ENCODE measurements at places on chromosomes 4 and X. TPM values are rescaled to one million over a fixed set of nuclear protein-coding genes. Genes with fewer than 3 reads are reported as not detected.

The CSAG1 gene
- 5.1 TPM for total RNA-seq

DNA sequence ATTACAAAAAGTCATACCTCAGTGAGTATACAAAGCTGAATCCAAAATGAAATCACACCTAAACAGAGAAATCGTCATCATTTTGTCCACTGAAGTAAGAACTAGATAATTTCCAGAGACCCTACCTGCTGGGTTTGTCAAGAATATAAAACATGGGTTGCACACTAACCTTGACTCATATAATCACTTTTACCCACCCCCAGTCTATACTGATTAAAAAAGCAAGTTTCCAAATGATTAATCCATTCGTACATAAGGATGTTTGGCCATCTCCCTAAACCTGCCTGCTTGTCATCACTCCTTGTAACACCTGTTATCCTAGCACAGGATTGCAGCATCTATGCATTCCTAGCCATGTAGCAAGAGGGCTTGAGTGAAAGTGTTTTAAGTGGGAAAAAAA is 4.7 kb downstream of the RAP2C start:
- no peak for DNase-seq

- no peak for DNase-seq
Measured at GRCh38 chrX:31061091-31061490, 10.8 kb downstream of the FTHL17 start.

GRCh38 chr4:159445692-159446091 is 342.8 kb downstream of the RAPGEF2 start:
- DNase-seq = no peak

- DNase-seq = no peak
Measured at GRCh38 chr4:61445374-61446063, 245.4 kb downstream of the ADGRL3 start.

- no peak for DNase-seq
Measured at GRCh38 chrX:124033821-124034220, 72.3 kb downstream of the STAG2 start.

The CENPVL1 gene
- total RNA-seq = not detected

The EDA gene
- total RNA-seq = 2.3 TPM

- no peak for DNase-seq
Measured at GRCh38 chr4:177251237-177251636, 58.4 kb upstream of the NEIL3 start.

GRCh38 chr4:3819210-3819919 is 53.2 kb downstream of the ADRA2C start:
- no peak for DNase-seq

The CNKSR2 gene
- total RNA-seq = 1.1 TPM

- no peak for DNase-seq
Measured at GRCh38 chr4:174663216-174663615, 140.9 kb upstream of the HPGD start.

GRCh38 chrX:48498374-48498809 is 10.4 kb upstream of the PORCN start:
- DNase-seq = no peak

The LNX1 gene
- total RNA-seq = 25.7 TPM

DNA sequence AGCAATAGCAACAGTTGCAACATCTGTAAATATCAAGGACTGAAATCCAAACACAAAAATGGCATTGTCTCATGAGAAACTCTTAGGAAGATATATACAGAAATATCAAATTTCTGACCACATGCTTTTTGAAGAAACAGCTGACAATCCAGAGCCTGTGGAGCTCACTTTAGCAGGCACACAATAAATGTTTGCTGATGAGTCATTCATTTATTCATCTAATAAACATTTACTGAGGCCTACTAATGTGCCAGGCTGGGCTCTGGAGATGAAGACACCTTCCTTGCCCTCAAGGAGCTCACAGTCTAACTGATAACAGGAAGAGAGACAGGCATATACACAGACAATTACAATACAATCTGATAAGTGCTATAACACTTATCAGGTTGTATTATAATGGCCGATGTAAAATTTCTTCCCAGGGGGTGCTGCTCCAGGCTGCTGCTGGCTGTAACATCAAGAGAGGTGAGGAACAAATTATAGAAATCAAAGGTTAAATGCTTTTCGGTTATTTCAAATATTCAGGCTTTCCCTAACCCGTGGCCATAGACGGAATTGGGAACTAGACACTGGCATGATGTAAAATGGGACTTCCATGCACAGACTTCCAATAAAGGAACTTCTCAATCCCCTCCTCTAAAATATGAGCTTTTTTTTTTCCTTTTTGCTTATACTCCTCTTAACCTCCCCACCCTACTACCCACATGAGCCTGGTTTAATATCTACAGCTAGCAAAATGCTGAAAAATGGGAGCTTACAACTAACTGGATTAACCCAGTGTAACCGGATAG is 16.8 kb upstream of the ZCCHC13 start:
- no peak for DNase-seq

DNA sequence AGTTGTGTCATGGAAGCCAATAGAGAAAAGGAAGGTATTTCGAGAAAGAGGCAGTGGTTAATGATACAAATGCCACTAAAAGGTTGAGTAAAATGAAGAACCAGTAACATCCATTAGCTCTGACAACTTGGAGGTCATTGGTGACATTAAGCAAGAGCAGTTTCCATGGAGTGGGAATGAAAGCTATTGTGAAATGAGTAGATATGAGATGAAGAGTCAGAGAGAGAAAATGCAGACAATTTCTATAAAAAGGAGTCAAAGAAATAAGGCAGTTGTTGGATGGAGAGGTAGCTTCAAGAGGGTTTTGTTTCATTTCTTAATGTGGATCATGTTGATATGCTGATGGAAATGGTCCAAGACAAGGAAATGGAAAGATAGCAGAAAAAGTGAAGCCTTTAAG is 9.6 kb upstream of the AMTN start:
- DNase-seq = no peak

- no peak for DNase-seq
Measured at GRCh38 chr4:7909463-7910262, 30.0 kb downstream of the AFAP1 start.

The USP51 gene
- 6.3 TPM for total RNA-seq

All from endothelial cell (in vitro differentiated cells).